ENCODE measurements at places on chromosomes 12 and 14. TPM values are rescaled to one million over a fixed set of nuclear protein-coding genes. Genes with fewer than 3 reads are reported as not detected.

Gene TAS2R42
- not detected for total RNA-seq

GRCh38 chr12:127991485-127991884 lies 275.5 kb upstream of the TMEM132C start:
- no peak for DNase-seq

DNA sequence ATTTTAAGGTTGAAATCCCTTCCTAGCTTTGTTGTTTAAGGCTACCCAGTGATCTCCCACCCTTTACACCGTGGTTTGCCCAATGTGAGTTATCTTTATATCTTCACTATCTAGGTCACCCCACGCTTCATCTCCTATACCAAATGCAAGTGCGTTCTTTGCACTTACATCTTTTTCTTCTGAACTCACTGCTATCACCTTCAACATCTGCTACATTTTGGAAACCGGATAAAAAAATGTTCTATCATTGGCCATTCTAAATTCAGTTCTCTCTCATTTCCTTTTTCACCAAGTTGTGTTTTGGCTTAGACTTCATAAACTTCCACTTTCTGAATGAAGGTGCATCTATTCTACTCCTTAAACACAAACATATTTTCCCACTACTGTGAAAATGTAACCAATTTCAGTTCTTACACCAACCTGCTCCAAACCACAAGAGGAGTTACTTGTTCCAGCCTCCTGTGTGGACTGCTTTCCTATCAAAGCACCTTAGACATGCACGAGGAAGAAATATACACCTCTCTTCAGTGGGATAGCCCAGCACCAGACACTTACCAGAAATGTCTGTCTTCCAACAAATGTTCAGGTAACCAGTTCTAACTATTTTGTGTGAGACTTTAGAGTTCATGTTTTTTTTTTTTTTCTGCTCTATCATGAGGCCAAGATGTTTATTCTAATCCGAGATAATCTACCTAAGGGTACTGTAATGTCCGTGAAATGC lies 21.9 kb downstream of the CLEC9A start:
- DNase-seq = no peak

- no peak for DNase-seq
These were observed 518.0 kb upstream of the TBX3 start for GRCh38 chr12:115201966-115202365.

Gene TSPAN9
- 50.2 TPM for total RNA-seq

- DNase-seq = no peak
These were observed 649.9 kb upstream of the FOXG1 start for GRCh38 chr14:28116716-28117115.

Gene RNASE7
- 0.27 TPM for total RNA-seq

DNA sequence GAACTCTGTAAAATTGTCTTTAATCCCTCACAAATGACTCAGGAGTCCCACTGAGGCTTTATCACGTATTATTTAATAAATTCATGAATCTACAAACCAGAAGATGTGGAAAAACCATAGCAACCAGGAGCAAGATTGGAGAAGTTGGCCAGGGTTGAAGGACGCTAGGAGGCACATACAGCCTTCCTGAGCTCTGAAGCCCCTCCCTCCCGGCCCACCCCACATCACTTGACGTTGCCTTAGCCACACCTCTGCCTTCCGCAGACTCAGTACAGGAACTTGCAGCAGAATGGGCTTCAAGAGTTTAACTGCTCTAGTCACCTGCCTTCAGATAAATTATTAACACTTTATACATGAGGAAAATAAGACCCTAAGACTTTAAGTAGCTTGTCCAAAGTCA lies 33.9 kb downstream of the SLC35F4 start:
- no peak for DNase-seq

Gene PKP2
- 8.8 TPM for total RNA-seq

DNA sequence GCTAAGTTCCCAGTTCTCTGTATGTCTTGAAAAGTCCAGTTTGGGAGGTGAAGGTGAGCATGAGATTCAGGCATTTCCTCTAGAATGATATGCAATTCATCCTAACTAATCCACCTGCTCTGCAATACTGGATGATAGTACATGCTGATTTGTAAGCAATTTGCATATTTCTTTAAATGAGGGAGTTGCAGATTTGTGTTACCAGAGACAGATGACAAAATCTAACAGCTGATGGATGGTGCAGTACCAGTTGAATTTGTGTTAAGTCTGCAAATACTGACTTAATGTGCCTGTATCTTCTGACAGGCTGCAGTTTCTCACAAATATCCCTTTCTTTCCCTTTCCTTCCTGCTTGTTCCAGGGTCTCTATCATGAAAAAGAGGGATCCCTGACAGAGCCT lies 76.4 kb upstream of the MBIP start:
- DNase-seq = no peak

DNA sequence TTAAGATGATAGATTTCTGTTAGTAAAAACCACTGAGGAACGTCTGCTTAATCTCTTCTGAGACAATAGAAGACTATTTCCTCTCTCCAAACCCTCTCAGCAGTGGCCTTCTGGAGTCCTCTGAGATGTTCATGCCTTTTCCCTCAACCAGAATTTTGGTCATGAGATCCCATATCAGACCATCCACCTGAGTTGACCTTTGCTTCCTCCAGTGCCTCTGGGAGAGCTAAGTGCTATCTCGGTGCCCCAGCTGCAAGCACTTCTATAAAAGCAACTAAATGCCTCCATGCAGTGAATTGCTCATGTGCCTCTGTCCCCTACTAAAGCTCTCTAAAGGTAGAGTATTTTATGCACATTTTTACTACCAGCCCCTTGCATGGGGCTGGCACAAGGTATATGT lies 172.8 kb upstream of the BCL2L14 start:
- no peak for DNase-seq

GRCh38 chr14:96165493-96166436 lies 38.9 kb upstream of the BDKRB2 start:
- DNase-seq = no peak

DNA sequence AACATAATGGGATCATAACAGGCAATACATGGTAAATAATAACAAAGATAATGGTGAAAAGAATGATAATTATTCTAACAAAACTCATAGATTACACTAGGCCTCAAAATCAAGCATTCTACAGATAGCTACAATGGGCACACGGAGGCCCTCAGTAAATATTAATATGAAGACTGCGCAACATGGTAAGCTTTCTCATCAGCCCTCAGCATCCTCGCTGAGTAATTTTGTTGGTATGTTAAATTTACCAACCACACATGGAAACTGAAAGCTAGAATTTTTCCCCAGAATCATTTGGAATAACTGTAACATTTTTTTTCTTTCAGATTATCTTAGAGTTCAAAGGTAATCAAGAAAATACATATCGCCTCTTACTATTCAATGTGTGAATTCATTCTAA lies 74.2 kb upstream of the PYGL start:
- no peak for DNase-seq

DNA sequence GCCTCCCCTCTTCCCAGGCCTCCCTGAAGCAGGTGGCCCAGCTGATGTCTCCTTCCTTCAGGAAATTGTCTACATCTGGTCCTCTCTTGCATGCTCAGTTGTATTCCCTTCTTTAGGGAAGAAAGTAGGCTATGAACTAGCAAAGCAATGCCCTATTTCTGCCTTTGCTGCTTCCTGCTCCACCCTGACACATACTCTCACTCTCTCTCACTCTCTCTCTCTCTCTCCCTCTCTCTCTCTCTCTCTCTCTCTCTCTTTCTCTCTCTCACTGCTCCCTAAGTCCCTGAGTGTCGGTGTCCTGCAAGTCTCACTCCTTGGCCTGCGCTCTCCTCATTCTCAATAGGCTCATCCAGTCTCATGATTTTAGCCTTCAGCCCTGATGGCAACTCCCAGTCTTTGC lies 19.4 kb upstream of the PARP11 start:
- no peak for DNase-seq
